NCI-H2227 treated with DMSO at 0.1 percent for 48 hours (cell line): ENCODE measurements at places on chromosomes 2 and 18.
A peak's percentile ranks its signal among the peaks of the same experiment; 100 is the strongest.

- no peak for DNase-seq
These were observed 4.7 kb upstream of the KLHL30 start for GRCh38 chr2:238133499-238134392.

DNA sequence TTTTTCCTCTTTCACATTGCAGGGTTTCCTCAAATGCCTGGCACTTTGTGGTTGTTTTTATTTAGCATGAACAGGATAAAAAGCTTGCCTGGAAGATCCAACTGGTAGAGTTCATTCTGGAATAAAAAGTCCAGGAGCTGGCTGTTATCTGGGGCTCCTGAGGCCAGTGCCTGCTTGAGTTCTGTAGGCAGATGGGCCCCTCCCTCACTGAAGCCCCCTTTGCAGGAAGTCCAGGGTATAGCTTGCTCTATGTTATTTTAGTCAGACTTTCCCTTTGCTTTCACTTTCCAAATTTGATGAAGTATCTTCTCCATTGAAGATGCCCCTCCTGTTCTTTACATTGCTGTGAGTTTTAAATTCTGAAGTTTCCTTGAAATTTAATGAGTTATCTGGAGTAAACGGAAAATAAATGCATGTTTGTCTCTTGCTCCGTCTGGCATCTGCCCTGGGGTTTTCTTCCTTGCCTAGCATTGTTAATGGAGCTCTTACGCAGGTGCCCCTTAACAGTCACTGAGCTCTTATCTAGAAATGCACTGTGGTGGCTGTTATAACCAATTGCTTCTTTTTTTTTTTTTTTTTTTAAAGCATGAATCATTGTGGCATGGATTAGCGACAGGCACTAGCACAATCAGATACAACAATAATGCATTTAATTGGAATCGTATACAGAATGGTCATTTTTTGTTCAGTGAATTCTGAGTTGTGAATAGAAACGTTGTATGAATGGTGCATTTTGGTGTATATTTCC lies 27.0 kb upstream of the LPIN1 start:
- DNase-seq = peak; percentile 52

DNA sequence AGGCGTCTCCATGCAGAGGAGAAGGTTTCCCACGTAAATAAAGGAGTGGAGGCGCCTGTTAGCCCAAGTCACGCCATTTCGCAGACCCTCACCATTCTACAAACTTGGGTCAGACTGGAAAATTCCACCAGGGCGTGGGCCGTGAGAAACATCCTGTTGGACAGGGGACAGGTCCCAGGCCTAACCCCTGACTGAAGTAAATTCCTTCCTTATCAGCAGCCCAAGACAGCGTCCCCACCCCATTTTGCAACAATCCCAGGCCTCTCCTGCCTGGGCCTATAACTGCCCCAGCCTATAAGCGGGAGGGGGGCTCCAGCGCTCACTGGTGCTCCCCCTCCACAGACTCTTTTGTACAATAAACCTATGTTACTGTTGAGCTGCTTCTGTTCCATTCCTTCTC lies 57.3 kb upstream of the CBLN2 start:
- DNase-seq = no peak

- DNase-seq = no peak
These were observed 106.2 kb downstream of the STPG4 start for GRCh38 chr2:47048801-47049480.

- DNase-seq = peak; percentile 81
These were observed 66.8 kb downstream of the HNRNPLL start for GRCh38 chr2:38535744-38536506.

DNA sequence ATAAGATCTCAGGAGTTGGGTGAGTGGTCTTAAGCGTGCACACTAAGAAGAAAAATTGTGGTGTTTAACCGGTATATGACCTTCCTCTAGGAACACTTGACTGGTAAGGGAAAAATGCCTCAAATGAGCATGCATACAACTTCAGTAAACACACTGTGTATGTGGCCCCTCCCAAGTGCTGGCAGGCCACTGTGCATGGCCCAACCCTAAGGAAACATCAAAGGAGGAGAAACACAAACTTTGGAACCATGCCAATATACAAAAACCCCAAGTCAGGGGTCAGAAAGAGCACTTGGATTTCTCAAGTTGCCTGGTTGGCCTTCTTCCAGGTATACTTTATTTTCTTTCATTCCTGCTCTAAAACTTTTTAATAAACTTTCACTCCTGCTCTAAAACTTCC lies 308.9 kb upstream of the LRRTM4 start:
- no peak for DNase-seq

DNA sequence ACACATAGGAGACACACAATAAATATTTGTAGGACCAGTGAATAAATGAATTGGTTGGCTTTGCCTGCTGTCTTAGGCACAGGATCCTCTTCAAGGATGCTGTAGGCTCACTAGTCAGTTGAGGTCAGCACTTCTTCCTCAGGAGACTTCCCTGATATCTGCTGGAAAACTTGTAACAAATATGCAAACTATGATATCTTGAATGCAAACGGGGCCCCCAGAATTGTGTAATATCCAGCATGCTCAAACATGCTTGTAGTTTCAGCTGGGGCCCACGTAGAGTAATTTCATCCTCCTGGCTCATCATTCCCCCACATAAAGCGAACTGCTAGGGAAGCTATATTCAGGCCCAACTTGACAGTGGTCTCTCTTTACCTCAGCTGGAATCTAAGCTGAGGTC lies 43.6 kb downstream of the POLE4 start:
- no peak for DNase-seq

DNA sequence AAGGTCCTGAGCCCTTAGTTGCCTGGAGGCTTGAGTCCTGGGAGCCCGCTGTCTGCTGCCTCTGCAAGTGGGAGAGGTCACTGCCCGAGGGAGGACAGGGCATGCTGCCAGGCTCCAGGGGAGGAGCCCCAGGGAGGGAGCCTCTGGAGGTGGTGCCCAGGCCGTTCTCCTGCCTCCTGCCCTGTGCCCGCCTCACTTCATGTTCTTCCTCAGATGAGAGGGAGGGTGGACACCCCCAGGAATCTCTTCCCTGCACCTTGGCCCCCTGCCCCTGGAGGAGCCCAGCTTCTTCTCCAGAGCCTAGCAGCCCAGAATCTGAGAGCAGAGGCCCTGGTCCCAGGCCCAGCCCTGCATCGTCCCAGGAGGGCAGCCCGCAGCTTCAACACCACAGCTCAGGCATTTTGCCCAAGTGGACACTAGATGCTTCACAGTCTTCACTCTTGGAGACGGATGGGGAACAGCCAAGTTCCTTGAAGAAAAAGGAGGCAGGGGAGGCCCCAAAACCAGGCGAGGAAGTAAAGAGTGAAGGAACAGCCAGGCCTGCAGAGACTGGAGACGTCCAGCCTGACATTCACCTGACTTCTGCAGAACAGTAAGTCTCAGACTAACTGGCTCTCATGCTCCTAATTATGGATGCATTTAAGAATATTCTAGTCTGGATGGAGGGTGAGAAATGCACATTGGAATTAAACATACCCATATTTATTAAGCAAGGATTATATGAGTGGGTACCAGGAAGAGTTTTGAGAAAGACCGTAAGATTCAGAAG lies 12.1 kb downstream of the PSD4 start:
- no peak for DNase-seq

- peak; percentile 54 for DNase-seq
These were observed 2.3 kb downstream of the MEIS1 start for GRCh38 chr2:66437109-66437690.

DNA sequence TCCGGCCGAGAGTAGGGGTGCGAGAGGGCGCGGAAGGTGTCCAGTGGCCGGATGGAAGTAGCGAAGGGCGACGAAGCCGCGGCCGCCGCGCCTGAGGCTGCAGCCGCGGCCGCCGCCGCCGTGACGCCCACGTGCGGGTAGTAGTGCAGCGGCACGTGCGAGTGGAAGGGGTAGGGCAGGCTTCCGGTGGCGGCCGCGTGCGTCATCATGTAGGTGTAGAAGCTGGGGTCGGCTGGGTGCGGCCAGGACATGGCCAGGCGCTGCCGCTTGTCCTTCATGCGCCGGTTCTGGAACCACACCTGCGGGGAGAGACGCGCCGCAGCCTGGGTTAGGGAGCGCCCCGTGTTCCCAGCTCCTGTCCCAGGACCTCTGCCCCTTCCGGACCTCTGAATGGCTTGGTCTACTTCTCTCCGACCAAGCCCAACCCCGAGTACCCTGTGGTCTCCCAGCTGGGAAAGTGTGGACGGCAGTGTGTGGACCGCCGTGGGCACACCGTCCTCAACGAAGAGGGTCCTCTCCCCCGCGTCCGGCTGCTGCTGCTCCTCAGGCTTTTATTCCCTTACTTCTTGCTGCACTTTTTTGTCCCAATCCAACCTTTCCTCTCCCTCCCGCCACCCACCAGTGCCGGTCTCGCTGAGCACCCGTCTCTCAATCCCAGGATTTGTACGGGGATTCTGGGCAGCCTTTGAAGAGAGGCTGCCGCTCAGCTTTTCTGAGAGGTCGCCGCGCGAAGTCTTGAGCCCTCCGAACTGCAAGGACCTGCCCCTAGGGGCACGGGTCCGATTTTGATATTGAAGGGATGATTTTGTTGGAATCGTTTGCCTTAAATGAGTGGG lies 3.0 kb downstream of the EVX2 start:
- no peak for DNase-seq
